GM18507 (cell line): ENCODE measurements at places on chromosomes 5 and 9.

- no peak for DNase-seq
Measured at GRCh38 chr9:8349376-8349775, 549.8 kb upstream of the DMAC1 start.

DNA sequence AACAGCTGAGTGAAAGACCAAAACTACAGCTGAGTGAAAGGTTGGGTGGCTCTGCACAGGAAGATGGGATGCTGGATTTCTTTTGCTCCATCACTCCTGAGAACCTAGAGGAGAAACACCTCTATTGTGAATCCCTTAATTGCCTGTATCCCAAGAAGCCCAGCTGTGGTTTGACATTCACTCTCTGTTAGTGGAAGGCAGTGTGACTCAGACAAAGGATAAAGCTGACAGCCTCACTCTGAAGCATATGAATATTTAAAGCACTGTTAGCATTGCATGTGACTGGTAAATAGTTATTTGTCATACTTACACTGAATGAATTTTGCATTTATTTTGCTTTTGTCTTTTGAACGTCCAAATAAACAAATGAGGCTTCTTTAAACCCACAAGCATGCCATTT is 367.1 kb upstream of the RIOK2 start:
- DNase-seq: no peak

GRCh38 chr9:94937214-94937903 is 210.9 kb downstream of the AOPEP start:
- DNase-seq: no peak

GRCh38 chr5:102654559-102655349 is 100.4 kb upstream of the PAM start:
- DNase-seq: no peak

GRCh38 chr9:86521977-86522376 is 167.8 kb upstream of the TUT7 start:
- no peak for DNase-seq

DNA sequence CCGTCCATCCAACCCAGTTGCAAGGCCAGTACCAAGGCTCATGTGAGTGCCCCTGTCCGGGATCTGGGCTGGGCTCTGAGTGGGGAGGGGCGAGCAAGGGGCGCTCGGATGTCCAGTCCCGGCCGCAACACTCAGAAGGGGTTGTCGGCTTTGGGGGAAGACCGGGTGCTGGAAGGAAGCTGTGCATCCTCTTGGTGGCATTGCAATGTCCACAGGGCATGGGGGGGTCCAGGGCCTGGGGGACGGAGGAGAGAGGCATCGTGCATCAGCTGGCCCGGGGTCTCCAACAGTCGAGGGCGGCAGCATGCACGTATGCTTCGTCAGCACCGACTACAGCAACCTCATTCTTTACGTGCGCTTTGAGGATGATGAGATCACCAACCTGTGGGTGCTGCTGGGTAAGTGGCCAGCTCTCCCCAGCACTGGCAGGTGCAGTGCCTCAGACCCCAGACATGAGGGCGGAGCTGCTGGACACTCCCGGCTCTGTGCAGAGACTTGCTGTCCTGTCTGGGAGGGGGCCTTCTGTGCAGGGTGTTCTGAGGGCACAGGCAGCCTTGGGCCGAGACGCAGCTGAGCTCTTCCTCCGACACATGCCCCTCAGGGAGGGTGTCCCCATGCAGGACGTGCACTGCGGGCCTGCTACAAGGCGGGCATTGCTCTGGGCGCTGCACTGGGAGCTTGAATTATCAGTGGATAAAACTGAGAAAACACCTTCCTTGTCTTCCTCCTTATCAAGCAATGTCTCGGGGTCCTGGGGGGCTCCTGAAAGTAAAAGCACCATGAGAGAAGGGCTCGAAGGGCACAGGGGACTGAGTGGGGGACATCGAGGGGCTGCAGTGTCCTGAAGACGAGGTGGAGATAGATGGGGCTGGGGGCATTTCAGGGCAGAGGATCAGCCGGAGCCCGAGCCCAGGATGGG is 22.5 kb downstream of the GLT6D1 start:
- no peak for DNase-seq

- no peak for DNase-seq
Measured at GRCh38 chr9:119963798-119964372, 594.6 kb upstream of the BRINP1 start.

DNA sequence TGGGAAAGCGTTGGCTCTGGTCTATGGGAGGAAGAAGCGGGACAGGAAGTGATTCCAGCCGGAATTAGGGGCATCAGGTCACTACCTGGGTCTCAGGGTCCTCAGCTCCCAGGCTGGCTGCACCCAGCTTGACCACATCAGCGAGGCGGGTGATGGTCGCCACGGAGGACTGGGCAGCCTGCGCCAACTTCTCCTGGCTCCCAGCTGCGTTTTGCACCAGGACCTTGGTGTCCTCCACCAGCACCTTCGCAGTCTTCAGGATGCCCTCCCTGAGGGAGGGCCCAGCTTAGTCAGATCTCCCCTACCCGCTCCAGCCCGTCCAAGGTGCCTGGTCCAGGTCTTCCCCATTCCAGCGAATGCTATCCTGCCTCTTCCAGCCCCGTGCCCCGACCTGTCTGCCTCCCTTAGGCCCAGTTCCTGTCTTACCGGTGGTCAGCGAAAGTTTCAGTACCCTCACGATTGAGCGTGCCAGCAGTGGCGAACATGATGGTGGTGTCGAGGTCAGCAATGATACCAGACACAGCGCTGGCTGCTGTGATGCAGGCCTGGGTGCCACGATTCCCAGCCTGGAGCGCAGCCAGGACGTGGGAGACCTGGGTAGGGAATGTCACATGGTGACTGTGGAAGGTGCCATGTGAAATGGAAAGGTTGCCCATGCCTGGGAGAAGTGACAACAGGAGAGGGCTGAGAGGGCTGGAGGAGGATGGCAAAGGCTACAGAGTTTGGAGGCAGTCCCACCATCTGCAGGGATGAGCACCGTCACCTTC is 14.4 kb upstream of the TPM2 start:
- DNase-seq: no peak

- DNase-seq: no peak
Measured at GRCh38 chr9:87255431-87256155, 242.1 kb upstream of the DAPK1 start.

GRCh38 chr5:177509381-177509951 is at the start of gene DOK3:
Gene DOK3 (minus strand): TSS chr5:177509826. CDS start chr5:177509540, 286 bp downstream.
- no peak for DNase-seq

DNA sequence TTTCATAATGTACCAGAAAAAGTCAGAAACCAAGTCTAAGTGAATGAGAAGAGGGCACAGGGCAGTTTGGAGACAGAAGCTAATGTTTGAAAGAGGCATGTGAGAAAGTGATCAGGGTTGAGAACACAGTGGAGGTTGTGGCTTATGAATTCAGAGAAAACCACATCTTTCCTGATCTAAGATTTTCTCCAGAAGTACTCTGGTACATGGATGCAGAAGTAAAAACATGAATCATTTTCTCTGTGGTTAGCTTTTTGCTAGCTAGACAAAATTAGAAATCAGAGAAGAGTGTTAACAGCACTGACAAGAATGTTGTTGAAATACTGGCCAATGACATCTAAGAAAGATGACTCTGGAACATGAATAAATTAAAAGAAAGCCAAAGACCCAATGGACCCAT is 541.1 kb downstream of the DNAH5 start:
- DNase-seq: no peak

GRCh38 chr9:136026266-136026942 is 65.2 kb upstream of the UBAC1 start:
- DNase-seq: no peak

DNA sequence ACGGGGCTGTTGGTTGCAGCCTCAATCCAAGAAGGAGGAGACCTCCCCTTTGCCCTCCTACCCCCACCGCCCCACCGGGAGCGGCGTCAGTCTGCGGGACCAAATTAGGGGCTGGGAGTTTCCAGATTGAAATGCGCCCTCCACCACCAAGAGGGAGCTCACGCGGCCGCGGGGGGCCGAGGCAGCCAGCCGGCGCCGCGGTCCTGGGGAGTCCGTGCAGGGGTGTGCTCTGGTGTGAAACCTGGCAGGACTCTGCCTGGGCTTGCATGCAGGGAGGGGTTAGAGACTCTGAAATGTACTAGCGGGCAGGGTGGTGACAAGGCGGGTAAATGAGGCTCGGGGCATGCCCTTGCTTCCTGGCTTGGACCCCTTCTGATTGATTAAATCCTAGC is 989 bp upstream of the FBN2 start:
- no peak for DNase-seq

DNA sequence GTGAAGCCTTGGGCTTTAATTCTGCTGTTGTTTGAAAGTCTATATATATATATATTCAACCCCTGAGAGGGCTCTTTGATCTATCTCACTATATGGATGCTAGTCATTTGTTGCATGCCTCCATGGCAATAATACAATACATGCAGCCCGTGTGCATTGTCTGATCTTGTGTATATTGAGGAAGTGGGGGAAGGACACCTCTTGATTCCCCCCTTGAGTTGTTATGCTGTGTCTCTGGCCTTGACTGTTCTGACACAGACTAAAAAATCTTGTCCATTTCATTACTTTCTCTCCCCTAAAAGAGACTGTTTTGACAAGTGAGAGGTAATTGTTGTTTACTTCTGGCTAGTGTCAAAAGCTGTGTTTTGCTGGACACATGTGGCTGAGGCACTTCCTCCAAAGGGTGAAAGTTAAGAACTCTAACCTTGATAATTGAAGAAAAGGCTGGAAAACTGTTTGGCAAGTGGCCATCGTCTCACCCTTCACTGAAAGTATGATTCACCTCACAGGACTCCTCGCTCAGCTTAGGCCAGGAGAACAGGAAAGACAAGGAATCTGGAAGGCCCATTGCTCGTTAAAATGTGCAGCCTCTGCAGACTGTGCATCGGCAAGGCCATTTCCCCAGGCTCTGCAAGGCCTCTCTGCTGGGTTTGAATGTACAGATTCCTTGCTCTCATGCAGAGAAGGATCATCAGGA is 304.0 kb downstream of the PRELID2 start:
- DNase-seq: no peak

DNA sequence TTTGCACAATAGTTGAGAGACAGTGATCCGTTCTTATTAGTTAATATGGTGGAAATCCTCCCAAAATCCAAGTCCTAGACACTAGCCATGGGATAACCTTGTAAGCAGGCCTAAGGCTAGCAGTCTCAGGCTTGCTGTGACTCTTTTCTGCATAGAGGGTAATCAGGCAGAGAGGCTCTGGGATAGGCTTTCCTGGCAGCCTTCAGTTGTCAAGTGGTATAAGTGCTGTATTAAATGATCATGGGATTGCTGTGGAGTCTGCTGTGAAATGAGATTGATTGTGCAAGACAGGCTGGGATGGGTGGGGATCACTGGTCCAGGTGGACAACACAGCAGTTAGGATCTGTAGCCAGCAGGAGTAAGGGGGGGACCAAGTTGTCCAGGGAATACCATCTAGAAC is 416.4 kb downstream of the TLE4 start:
- DNase-seq: no peak

DNA sequence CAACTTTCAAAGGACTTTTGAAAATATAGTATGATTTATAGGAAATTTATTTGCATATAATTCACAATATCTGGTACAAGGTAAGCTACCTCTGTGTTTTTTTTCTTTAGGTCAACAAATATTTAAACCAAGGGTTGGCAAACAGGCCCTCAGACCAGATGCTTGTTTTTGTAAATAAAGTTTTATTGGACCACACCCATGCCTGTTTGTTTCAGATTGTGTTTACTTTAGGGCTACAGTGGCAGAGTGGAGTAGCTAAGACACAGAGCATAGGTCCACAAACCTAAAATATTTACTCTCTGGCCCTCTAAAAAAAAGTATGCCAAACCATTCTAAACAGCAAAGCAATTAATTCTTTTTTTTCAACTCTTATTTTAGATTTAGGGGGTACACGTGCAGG is 119.7 kb upstream of the CCDC152 start:
- DNase-seq: no peak

DNA sequence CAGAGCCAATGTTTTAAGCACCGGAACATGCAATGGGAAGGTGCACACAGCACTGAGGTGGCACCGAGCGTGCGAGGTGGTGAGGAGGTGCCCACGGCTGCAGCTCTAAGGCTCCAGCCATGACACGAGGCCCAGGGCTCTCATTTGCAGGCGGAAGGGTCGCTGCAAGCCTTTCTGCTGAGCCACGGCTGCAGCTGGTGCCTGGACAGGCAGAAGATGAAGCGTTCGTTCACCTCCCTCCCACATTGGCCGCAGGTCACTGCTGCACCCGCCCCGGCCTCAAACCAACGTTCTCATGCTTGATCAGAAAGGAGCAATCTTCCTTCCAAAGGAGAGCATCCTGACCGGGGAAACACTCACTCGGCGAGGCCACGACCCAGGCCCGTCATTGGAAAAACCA is 4.5 kb upstream of the INPP5E start:
- DNase-seq: no peak

DNA sequence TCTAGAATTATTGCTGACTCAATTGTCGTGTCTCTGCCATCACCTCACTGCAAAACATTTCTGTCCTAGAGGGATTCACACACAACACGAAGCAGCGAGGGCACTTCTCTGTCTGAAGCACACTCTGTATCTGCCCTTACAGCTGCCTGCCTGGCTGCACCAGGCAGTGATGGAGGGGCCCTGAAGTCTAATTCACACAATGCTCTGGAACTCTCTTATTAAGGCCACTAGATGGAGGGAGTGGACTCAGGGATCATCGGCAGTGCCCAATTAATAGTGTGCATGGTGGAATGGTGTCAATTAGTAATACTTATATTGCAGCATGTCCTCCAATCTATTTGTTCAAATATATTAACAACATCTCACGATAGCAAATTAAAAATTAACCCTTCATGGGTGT is 157.5 kb upstream of the MAP1B start:
- DNase-seq: no peak

DNA sequence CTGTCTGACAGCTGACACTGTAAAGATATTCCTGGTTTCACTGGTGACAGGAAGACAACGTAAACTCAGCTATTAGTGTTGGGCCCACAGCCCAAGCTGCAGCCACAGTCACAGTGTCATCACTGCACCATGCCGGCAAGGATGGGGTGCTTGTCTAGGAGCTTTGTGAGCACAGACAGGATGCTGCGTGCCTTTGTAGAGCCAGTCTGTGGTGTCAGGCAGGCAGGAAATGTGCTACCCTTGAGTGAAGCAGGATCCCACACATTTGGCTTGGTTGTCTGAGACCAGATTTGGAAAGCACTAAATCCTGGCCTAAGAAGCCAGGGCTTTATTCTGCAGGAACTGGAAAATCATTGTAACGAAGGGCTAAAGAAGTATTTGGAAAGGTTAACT is 121.6 kb upstream of the ADAMTS16 start:
- DNase-seq: no peak

- no peak for DNase-seq
Measured at GRCh38 chr9:101307524-101308213, 77.1 kb downstream of the BAAT start.

- no peak for DNase-seq
Measured at GRCh38 chr5:82298668-82299067, 20.5 kb upstream of the RPS23 start.
